ENCODE measurements at places on chromosomes 1 and 21.
A peak's percentile ranks its signal among the peaks of the same experiment; 100 is the strongest.

- no peak for DNase-seq
These were observed 22.1 kb downstream of the PAX7 start for GRCh38 chr1:18652791-18653190.

GRCh38 chr1:6365047-6365446 lies 28.5 kb downstream of the ACOT7 start:
- no peak for DNase-seq

DNA sequence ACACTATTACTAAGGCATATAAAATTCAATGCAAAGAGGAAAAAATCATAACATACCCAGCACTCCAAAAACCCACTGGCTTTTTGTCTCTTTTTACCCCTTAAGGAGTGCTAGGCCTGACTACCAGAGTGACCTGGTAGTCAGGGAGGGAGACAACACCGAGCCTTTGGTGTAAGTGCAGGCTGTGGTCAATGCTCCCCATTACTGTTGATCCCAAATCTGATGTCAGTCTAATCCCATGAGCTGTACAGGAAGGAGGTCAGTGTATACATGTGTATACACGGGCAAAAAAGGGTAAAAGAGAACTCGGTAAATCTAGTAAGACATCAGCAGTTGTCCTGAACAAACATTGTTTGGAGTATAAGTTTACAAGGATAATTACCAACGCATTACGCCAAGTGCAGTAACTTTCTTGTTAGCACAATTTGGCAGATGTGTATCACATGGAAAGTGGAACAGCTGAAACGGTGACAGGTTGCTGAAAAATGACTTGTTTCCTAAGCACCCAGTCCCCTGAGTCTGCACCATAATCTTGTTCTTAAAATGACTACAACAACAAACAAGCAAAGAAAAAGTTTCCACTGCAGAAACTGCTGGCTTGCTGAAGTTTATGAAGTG lies 217.9 kb downstream of the KCNH1 start:
- DNase-seq, result no peak

DNA sequence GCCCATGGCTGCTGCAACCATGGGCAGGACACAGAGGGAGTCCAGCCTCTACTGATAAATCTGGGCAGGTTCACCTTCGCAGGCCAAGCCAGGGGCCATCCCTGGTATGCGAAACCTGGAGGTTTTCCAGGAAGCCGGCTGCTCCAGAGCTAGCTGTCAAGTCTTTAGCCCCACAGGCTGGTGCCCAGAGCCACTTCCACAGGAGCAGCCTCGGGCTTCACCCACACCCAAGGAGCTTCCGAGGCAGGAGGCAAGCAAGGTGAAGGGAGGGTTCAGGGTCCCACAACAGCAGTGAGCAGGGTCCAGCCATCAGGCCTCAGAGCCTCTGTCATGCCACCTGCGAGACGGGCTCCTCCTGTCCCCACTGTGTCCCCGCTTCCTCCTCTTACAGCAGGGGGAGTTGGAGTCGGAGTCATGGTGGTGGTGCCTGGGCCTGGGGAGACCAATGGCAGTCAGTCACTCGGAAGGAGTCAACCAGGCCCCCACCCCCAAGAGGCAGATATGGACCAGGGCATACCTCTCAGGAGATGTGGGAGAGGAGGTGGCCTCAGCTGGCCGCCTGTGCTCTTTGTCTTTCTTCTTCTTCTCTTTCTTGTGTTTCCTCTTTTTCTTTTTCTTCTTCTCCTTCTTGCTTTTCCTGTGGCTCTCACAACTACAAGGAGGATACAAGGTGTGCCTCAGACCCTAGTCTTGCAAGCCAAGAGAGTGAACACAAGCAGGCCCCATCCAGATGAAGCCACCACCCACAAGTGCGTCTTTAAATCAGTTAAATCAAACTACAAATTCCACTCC lies 2.1 kb downstream of the C1orf35 start:
- no peak for DNase-seq

DNA sequence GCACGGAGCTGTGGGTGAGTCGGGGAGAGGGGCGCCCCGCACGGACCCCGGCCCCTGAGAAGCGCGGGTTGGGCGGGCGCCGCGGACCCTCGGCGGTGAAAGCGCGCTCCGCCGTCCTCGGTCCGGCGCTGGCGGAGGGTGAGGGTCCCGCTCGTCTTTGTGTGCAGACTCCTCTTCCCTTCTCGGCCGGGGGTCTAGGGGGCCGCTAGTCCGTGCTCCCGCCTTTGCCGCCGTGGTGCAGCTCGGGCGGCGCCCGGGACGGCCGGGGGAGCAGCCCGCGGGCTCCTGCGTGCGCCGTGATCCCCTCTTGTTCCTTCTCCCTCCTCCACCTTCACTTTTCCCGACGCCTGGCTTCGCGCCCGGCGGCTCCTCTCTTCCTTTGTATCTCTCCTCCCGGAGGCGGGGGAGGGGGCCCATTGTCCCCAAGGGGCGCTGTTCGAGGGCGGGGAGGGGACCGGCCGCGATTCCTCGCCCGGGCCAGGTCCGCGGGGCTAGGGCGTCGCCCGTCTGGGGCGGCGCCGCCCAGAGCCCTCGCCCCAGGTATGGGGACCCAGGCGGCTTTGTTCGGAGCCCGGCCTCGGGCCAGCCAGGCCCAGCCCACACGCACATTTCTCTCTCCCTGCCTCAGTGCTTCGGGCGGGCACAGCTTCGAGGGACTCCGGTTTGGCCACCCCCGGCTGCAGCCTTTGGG lies 519 bp downstream of the FNBP1L start:
- DNase-seq, result peak; percentile 65

- no peak for DNase-seq
These were observed 616 bp downstream of the MCOLN3 start for GRCh38 chr1:85047472-85048295.

DNA sequence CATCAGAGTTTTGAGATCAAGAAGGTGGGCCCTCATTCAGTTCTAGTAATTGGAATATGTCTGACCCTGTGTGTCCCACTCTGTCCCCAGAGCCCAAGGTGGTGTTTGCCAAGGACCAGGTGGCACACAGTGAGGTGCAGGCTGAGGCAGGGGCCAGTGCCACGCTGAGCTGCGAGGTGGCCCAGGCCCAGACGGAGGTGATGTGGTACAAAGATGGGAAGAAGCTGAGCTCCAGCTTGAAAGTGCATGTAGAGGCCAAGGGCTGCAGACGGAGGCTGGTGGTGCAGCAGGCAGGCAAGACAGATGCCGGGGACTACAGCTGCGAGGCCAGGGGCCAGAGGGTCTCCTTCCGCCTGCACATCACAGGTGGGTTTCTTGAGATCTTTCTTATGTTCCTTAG lies 35.2 kb downstream of the OBSCN start:
- DNase-seq, result no peak

DNA sequence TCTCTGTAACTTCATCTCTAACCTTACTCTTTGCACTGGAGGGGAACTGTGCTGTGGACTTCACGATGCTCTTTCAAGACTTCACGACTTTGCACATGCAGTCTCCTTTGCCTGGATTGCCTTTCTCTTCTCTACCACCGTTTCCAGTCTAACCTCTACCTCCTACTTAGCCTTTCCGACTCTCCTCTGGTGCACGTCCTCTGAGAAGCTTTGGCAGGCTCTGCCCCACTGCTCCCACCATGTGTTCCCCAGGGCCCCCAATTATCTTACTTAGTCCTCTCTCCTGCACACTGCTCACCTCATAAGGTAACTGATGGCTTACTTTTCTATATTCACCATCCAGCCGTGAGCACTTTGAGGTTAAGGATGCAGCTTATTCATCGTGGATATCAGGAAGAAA lies 101.7 kb upstream of the GJB5 start:
- DNase-seq, result no peak
